ENCODE measurements at places on chromosomes 6 and 20.

GRCh38 chr6:42704937-42705374 lies 17.4 kb downstream of the PRPH2 start:
- DNase-seq, result no peak

GRCh38 chr6:158843751-158844683 lies 24.8 kb upstream of the EZR start:
- DNase-seq, result no peak

GRCh38 chr20:11738852-11739251 lies 178.8 kb upstream of the BTBD3 start:
- DNase-seq, result no peak

DNA sequence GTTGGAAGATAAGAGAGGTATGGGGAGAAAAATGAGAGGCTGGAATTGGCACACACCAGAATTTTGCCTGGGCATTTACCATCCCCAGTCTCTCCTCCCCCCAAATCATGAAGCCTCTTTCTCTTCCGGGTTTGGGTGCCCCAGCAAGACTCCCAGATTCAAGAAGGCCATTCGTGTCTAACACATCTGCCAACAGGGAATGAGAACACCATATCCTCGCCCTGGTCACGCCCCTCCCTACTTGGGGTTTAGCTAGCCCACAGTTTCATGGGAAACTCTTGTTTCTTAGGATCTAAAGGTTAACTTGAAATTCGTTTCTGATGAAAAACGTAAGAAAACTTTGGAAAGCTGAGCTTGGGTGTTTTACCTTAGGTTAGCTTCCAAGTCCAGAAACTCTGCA lies 105.5 kb upstream of the TMEM170B start:
- no peak for DNase-seq

DNA sequence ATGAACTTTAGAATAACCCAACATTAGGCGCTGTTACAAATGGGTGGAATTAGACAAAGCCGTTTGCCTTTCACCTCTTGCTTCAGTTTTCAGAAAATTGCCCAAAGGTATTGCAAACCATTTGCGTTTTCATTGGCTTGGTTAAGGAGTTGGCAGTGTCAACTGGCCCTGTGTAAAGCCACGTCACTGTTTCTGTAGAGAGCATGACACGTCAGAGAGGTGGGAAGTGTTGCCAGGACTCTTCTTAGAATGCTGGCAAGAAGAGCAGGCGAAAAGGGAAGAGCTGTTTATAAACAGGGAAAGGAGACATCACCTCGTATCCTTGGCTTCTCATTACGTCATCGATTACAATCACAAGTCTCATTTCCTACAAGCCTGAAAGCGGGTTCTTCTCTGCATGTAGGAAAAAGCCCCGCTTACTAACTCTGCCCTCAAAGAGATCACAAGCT lies 4.2 kb upstream of the IRF4 start:
- no peak for DNase-seq

- DNase-seq, result no peak
Measured at GRCh38 chr20:57568088-57568896, 7.4 kb downstream of the PCK1 start.

GRCh38 chr20:22499515-22500166 lies 84.7 kb downstream of the FOXA2 start:
- DNase-seq, result no peak

GRCh38 chr6:168145747-168146596 lies 67.0 kb upstream of the FRMD1 start:
- no peak for DNase-seq

DNA sequence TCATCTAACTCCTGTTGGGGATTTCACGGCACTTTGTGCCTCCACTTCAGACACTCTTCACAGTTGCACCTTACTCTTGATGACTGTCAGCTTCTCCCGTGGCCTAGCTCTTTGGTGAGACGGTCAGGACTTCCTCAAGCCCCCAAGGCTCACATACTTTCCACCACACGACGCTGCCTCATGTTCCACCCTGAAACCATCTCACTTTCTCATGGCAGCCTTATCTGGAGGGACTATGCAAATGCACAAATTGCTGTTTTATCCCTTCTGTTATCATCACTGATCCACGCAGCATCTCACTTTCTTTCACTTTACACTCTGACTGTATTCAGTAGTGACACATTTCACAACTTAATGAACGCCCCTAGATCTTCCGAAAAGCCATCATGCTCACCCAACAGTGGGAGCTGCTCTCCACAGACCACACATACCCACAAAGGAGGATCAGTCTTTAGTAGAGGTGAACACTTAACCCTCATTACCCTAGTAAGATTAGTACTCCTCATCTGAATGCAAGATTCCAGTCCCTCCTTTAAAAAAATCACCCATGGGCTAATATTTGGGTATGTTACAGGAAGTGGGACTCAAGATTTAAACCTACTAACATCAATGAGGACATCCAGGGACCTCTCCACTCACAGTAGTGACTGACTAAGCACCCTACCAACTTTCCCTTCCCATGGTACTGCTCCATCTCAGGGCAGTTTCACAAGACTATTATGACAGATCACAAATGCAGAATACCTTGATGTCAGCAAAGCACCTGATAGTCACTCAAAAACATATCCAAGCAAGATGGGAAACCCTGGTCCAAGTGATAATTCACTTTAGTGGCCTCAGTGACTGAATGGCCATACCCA lies 35.4 kb downstream of the FYN start:
- peak; percentile 54 for DNase-seq

- peak; percentile 58 for DNase-seq
Measured at GRCh38 chr20:51800060-51800871, 2.1 kb downstream of the SALL4 start.

DNA sequence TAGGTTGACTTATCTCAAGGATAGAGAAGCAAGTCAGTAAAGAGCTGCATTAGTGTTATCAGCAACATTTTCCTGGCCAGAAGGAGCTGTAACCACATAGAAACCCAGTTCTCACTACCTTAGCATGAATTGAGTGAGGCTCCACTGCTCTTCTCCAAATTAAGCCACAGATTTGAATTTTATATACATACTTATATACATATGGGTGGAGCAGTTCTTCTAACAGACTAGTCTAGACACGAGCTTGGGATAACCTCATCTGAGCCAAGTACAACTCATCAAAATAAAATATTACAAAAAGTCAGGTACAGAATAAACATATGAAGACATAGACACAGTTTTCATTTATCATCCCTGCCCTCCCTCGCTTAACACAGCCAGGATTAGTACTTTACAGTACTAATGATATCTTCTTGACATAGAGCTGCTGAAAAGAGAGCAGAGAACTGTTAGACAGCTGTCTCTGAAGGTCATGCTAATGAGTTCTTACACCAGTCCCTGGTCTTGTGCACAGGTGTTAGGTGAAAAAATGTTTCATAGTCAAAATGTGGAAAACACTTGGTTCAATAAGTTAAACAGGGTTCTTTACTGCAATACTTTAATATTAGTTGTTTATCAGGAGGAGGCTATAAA lies 147.4 kb upstream of the HTR1E start:
- no peak for DNase-seq

DNA sequence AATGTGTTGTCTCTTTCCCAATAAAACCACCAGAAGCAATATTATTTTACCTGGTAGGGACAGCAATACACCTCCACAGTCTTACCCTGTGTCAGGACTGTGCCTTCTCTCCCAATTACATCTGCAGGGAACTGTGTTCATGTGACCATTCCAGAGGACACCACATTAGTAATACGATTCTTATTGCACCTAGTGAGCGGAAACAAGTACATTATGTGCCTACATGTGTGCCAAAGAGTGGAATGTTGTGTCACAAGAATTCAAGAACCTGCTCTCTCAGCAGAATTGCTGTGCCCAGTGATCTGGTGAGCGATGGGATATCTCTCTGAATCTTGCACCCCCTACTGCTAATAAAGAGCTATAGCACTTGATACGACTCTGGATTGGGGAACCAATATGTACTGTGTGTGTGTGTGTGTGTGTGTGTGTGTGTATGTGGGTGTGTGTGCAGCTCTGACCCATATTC lies 57.4 kb upstream of the FOXC1 start:
- DNase-seq, result no peak

DNA sequence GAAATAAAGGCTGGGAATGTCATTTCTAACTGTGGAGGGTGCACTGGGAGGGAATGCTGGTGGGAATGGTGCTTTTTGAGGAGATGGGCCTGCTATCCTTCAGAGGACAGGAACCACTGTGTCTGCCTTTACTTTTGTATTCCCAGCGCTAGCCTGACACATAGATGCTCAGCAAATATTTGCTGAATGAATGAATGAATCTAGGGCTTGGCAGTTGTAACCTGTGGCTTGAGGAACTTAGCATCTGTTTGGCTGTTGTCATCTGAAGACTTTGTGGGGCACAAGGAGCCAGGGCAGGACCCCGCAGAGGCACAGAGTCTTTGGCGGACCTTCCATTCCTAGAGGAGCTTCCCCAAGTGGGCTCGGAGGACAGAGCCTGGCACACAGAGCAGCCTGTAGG lies 6.1 kb downstream of the TOX2 start:
- no peak for DNase-seq

DNA sequence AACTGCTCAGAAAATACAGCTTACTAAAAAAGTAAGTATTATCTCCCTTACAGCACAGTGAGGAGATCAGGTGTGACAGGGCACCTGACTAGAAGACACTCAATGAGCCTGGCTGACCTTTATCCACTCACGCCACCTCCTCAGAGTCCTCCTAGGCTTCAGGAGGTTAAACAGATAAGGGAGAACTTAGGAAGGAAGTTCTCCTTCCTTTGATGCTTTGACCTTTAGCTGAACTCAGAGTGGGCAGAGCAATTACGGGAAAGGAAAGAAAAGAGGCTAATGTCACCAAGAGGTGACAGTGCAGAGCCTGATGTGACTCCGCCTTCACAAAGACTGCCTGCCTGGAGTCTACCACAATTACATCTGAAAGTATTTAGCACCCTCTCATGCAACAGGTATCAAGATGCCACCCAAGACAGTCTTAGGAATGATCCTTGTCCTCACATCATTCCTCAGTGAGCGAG lies 36.7 kb downstream of the MAN1A1 start:
- DNase-seq, result no peak

GRCh38 chr6:136782021-136782770 lies 10.1 kb downstream of the MAP3K5 start:
- DNase-seq, result no peak

DNA sequence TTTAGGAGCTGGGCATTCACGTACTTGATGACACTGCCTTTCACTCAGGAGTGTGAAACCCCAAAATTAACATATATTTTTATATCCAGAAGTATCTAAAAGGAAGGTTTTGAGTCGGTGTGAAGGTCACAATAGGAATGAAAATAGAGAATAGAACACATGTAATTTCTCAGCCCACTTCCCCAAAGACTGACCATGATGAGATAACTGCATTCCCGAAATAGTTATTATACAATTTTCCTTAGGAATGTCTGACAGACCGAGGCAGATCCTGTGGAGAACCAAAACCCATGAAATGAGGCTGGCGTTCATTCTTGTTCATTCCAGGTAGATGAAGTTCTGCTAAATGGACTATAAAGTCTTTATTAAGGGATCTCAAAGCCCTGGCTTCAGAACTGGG lies 10.3 kb downstream of the NSFL1C start:
- no peak for DNase-seq

DNA sequence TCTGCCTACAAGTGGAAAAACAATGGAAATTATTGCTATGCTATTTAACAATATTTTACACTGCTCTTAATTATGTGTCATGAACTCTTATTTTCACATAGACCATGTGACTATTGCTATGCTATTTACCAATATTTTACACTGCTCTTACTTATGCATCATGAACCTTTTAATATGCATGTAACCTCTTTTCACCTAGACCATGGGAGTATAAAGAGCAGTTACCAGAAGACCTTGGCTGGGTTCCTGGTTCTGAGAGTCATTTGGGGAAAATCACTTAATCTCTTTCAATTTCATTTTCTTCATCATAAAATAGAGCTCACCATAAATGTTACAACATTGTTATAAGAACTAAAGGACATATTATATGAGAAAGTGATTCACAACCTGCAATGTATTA lies 223.8 kb upstream of the RNF217 start:
- DNase-seq, result no peak

- no peak for DNase-seq
Measured at GRCh38 chr6:133377219-133377618, 136.1 kb downstream of the EYA4 start.

DNA sequence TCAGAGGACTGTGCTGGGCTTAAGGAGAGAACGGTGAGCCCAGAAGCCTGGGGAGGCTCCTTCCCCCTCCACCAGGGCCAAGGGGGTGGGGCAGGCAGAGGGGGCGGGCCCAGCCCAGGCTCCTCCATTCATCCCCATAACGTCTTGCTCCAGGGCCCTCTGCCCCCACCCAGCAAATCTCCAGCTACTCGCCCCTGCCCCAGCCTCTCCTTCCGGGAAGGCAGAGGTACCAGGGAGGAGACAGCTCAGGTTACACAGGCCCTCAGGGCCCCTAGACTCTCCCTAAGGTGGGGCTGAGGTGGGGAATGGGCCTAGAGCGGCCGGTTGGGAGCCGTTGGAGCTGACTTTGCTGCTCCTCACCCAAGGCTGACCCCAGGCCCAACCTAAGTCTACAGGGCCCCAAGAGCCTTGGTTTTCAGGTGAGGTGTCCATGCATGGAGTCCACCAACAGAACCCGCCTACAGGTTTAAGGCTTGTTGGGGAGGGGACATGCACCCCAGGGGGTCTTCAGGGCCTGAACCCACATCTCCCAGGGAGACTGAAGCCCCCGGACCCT lies 1.2 kb downstream of the LAMA5 start:
- DNase-seq, result no peak

DNA sequence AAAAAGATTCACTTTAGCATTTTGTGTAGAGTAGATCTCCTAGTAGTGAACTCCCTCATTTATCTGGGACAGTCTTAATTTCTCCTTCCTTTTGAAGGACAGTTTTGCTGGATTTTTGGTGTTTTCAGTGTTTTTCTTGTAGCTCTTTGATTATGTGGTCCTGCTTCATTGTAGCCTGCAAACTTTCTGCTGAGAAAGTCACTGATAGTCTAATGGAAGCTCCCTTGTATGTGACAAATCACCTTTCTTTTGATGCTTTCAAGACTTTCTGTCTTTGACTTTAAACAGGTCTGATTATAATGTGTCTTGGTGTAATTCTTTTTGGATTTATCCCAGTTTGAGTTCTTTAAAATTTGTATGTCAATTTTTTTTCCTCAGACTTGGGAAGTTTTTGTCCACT lies 86.1 kb downstream of the FAM83B start:
- no peak for DNase-seq

DNA sequence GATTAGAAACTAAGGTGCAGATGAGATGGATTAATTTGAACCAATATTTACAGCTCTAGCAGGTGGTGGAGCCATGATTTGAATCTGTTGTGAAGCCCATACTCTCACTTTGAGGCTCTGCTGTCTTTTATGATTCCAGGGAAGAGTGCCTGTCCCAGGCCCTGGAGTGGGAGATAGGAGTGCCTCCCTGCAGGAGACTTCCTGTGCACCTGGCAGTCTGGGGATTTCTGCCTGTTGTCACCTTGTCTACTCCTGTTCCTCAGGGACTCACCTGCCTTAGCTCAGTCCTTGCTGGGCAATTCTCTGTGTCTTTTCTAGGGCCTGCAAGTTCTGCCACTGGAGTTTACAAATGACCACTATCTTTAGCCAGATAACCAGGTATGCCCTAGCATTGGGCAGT lies 46.3 kb downstream of the SCAND1 start:
- DNase-seq, result no peak

DNA sequence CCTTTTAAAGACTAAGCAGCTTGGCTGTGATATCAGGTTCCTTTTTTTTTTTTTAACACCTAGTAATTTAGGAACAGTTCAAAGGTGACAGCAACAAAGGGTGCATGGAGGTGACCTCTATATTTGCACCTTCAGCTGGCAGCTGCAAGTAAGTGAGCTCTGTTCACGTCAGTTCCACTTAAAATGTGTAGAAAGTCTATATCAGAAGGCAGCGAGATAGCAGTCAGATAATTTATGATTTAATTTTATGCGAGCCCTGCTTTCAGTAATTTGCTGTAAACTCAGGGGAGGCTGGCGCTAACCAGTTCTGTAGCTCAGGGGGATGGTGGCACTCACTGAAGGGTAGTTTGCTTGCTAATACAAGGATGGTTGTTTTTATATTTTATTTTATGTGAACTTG lies 602.8 kb upstream of the MMS22L start:
- no peak for DNase-seq

Data from activated T-cell treated with anti-CD3 and anti-CD28 coated beads, Interleukin-2, amount 50 U/mL, for 1 hour (primary cell).